ENCODE measurements at places on chromosomes 3 and 15. TPM values are rescaled to one million over a fixed set of nuclear protein-coding genes. Genes with fewer than 3 reads are reported as not detected.
A peak's percentile ranks its signal among the peaks of the same experiment; 100 is the strongest.

GRCh38 chr3:172288651-172289050 is 159.6 kb downstream of the GHSR start:
- DNase-seq: no peak

THUMPD3 gene
- total RNA-seq: 58.4 TPM

GRCh38 chr15:62059816-62060112 is 483 bp downstream of the VPS13C start:
- no peak for DNase-seq

- no peak for DNase-seq
Observed at GRCh38 chr3:186939536-186939935, 9.2 kb downstream of the ST6GAL1 start.

SI gene
- total RNA-seq: not detected

- peak; percentile 7 for DNase-seq
Observed at GRCh38 chr3:46468753-46469600, 4.3 kb upstream of the LTF start.

CCDC39 gene
- total RNA-seq: 0.79 TPM

SAXO2 gene
- 2.6 TPM for total RNA-seq

MKRN3 gene
- total RNA-seq: not detected

DNA sequence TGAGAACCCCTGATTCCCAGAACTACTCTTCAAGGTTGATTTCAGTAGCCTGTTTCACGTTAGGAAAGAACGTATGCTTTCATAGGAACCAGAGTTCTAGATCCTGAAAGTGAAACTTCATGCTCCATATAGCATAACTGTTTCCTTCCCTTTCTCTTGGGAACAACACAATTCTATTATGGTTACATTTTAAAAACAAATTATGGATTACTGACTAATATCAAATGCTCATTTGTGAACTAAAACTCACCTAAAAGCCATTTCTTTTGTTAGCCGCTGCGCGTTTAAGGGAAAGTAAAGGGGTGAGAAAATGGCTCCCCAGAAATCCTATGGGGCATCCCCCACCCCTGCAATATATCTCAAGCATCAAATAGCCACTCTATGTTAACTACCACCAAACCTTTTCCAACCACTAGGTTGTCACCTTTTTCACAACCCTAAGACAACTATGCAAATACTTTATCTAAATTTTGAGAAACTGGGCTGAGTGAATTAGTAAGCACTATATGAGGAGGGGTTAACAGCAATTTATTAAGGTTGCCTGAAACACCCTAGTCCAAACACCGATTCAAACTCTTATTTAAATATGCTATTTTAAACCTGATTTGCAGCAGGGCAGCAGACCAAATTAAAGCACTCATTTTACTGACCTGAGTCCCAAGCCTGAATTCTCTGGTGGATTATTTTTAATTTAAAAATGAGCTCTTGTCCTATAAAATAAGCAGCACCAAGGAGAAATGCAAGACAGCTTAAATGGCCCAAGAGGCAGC is 2.4 kb downstream of the SIAH2 start:
- DNase-seq: no peak

DNA sequence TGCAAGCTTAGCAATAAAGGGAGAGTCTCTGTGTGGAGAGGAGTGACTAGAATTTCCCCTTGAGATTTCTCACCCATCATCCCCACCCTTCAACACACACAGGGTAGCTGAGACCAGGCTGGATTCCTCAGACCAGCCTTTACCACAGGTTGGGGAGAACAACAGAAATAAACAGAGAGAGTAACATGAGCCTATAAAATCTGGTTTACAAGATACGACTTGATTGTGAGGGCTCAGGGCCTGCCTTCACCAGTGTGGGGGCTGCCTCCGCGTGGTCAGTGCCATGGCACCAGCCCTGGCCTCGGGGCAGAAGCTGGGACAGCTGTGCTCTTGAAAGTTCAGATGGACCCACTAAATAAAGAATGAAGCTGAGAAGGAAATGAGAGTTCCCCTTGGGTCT is 14.6 kb upstream of the MAGEF1 start:
- DNase-seq: no peak

DNA sequence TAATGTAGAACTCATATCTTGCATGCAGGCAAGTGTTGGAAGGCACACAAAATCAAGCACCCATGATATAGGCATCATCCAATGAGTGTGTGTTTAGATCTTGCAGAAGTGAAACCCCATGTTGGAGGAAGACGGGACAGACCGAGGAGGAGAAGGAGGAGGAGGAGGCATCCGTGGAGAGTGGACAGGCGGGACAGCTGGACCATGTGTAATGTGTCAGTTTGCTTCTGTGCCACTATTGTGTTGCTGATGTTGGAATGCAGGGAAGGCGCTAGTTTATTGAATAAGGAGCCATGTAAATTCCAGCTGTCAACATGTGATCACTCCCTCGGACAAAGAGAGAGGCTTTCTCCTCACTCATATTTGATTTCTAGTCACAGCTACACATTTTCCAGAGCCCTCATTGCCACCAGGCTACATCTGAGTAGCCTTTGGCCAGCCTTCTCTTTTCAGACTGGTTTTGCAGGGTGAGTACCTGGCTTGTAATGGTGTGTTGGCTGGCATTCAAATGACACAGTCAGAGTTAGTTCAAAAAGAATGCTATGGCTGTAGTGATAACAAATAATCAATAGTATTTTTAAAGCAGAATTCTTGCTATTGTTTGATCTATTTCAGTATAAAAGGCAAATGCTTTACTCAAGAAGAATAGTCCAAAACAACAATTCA is 1037.6 kb upstream of the NR2F2 start:
- DNase-seq: no peak

GRCh38 chr3:71492566-71492965 is 91.0 kb downstream of the FOXP1 start:
- DNase-seq: no peak

DNA sequence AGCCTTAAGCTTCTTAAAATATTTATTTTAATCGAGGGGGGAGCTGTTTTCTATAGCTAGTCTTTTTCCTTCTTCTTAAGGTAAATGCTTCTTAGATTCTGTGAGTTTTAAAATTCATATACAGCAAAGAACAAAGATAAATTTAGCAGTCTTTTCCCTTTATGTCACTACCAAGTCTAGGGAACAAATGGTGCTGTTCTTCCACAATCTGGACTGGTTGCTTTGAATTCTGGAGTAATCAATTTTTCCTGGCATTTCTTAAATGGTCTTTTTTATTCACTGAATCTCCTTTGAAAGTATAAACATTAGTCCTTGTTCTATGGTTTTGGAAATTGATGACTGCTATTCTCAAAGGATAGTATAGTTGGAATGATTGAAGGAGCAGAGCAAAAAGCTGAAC is 82.8 kb downstream of the CHL1 start:
- no peak for DNase-seq

PPM1L gene
- 7.9 TPM for total RNA-seq

PCSK6 gene
- total RNA-seq: 4.0 TPM

AMOTL2 gene
- total RNA-seq: 30.9 TPM

DNA sequence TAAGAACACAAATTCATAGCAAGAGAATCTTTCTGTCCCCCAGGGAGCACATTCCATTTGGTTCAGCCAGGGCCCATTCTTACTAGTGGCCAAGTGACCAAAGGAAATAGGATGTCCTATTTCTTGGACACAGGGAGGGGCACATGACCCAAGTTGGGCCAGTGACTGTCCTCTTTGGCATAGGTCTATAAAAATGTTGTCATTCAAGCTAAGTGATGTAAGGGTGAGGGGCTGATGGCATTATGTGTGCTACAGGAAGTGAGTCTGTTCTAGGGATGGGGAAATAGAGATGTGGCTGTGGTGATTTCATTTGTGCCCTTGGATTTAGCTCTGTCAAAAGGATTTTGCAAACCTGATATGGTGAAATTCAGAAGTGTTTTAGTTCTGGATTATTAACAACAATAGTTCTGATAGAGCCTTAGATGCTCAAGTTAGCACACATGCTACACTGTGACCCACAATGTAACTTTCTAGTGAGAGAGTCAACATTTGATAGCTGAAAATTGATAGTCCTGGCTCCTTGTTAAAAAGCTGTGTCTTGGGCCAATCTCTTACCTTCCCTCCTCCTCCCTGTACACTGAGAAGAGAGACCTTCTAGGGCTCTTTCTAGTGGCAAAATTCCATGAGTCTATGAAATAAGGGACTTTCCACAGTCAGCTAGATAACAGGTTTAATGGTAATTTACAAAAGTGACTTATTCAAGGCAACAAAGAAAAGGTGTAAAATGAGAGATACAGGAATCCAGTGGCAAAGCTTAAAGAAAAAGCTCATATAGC is 117.2 kb downstream of the THRB start:
- no peak for DNase-seq

DNA sequence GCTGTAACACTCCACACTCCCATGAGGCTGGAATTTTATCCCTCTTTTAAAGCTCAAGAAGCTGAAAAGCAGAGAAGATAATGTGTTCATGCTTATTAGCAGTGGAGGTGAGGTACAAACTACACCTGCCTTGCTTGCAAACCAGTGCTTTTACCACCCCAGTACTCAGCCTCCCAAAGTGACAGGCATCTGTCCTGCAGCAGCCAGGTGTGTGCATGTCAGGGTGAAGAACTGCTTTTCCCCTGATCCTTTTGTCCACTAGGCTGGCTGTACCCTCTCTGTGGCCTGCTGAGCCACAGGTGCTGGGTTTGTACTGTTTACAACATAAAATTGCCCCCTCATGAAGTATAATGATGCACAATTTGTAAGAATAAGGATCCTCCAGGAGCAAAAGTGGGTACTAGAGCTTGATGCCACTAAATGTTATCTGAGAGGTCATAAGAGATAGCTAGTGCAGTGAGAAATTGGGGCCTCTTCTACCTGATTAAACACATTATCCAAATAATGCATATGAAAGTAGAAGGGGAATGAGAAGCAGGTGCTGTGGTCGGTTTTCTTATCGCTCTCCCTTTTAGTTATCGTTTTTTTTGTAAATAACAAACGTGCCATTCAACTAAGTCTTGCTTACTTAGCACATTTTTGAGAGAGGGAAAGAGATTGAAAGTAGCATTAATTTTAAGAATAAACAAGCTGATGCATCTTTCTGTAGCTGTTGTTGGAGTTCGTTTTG is 39.2 kb upstream of the GADL1 start:
- DNase-seq: no peak

DNA sequence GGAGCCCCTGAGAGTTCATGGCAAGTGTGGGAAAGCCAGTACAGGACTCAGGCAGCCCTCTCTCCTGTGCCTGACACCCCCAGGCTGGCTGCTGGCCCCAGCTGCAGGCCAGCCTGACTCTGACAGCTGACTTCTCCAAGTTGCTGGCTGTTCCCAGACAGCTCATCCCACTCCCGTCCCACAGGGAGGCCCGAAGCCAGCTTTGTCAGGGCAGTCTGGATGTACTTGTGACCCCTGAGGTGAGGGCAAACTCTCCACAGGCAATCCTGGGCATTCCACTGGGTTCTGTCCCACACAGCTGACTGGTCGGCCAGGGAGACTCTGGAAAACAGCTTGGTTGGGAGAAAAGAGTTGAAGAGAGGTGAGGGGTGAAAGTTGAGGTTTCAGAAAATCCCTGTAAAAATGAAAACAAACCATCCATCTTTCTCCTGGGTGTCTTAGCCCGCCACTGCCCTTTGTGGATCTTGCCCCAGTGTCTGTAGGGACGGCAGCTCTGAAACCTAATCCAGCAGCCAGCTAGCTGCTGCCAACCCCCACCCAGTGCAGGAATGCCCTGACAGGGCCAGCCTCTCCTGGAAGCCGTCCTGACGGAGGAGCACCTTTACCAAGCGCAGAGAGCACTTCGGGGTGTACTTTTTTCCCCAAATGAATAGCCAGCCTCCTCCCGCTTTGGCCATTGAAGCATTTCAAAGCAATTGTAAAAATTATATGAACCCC is 87.9 kb downstream of the DNAJB8 start:
- no peak for DNase-seq

All from H9 (cell line).